Fibroblast of the aortic adventitia (primary cell): ENCODE measurements at places on chromosomes 16 and 17. TPM values are rescaled to one million over a fixed set of nuclear protein-coding genes. Genes with fewer than 3 reads are reported as not detected.

Gene RGS11
- total RNA-seq = 1.2 and 2.0 TPM in 2 replicates

Gene MT1H
- total RNA-seq = not detected in 2 replicates

Gene C1QL1
- 0.09 TPM in 1 of 2 replicates, not detected in the other for total RNA-seq

Gene DPEP3
- total RNA-seq = not detected in 2 replicates

Gene CFAP119
- total RNA-seq = 0.49 and 2.7 TPM in 2 replicates

Gene KRT24
- total RNA-seq = not detected in 2 replicates

Gene NETO2
- 1.7 and 6.0 TPM in 2 replicates for total RNA-seq

Gene ASGR2
- total RNA-seq = not detected in 2 replicates

Gene GP1BA
- not detected in 2 replicates for total RNA-seq

Gene WSCD1
- 0.16 and 0.18 TPM in 2 replicates for total RNA-seq

Gene LYRM1
- 31.6 and 49.8 TPM in 2 replicates for total RNA-seq

Gene HOXB8
- total RNA-seq = 0.09 TPM in 1 of 2 replicates, not detected in the other

Gene TP53TG3D
- total RNA-seq = 0.72 TPM in 1 of 2 replicates, not detected in the other

Gene RPL38
- total RNA-seq = 268 and 400 TPM in 2 replicates

Gene DCUN1D3
- 21.6 and 30.2 TPM in 2 replicates for total RNA-seq

Gene IL21R
- 0.54 TPM in 1 of 2 replicates, not detected in the other for total RNA-seq

Gene DOC2A
- total RNA-seq = not detected in 2 replicates

Gene C16orf46
- 0.54 and 0.90 TPM in 2 replicates for total RNA-seq

Gene CES5A
- total RNA-seq = not detected in 2 replicates

Gene CDT1
- total RNA-seq = 0.82 and 26.8 TPM in 2 replicates

Gene CTRB2
- not detected in 2 replicates for total RNA-seq

Gene NPIPA8
- not detected in 2 replicates for total RNA-seq

Gene CA10
- not detected in 2 replicates for total RNA-seq

Gene PPP1R1B
- 4.1 and 9.0 TPM in 2 replicates for total RNA-seq

Gene LHX1
- total RNA-seq = 0.49 TPM in 1 of 2 replicates, not detected in the other

Gene ANKRD40CL
- not detected in 2 replicates for total RNA-seq

Gene EXOC3L1
- 0.98 TPM in 1 of 2 replicates, not detected in the other for total RNA-seq

Gene PLLP
- under 0.01 TPM in 1 of 2 replicates, not detected in the other for total RNA-seq

Gene SLC12A3
- total RNA-seq = not detected in 2 replicates

Gene FGF11
- 0.36 and 1.7 TPM in 2 replicates for total RNA-seq

Gene ABCC12
- total RNA-seq = not detected in 2 replicates
